Hematopoietic multipotent progenitor cell treated with erythropoietin and hydrocortisone succinate and interleukin-3 and kit ligand, for 15 days (in vitro differentiated cells): ENCODE measurements at places on chromosomes 1 and 21.
A peak's percentile ranks its signal among the peaks of the same experiment; 100 is the strongest.

- DNase-seq = peak; percentile 39
These were observed 6.4 kb downstream of the UTP11 start for GRCh38 chr1:38018864-38019343.

GRCh38 chr1:110255392-110255787, 45.3 kb downstream of the KCNC4 start:
- no peak for DNase-seq

DNA sequence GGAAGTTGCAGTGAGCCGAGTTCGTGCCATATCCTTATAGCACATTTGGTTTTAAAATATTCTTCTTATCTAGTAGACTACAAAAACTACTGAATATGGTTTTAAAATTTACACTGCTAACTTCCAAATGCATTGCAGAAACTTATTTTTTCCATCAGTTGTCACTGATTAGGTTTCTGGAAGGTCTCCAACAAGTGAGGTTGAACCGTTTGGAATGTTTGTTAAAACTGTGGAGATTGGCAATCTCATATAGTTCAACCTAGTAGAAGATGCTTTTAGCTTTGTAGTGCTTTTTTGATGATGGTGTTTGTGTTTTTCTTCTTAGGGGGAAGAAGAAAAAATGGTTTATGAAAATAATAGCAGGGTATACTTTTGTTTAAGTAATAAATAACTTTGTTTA, 12.9 kb downstream of the CENPF start:
- DNase-seq = no peak

GRCh38 chr1:39671433-39671792, 494 bp downstream of the NT5C1A start:
- no peak for DNase-seq

DNA sequence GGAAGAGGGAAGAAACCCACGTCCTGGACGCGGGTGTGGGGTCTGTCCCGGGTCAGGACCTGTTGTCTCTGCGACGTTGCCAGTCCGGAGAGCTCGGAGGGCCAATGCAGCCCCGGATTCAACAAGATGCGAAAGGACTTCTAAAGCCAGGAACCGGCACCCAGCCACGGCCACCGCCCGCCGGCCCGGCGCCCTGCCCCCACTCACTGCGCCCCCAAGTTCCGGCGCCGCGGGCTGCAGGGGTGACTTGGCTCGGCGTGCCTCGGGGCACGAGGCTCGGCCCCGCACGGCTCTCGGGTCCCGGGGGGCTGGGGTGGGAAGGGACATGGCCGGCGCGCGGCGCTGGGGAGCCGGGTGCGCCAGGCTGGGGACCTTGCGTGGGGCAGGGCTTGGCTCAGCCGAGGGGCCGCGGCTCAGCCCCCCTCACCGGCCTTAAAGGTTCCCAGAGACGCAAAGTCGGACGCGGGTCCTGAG, 51.8 kb upstream of the H6PD start:
- no peak for DNase-seq

- no peak for DNase-seq
These were observed 72.1 kb downstream of the LMO4 start for GRCh38 chr1:87400813-87401212.

DNA sequence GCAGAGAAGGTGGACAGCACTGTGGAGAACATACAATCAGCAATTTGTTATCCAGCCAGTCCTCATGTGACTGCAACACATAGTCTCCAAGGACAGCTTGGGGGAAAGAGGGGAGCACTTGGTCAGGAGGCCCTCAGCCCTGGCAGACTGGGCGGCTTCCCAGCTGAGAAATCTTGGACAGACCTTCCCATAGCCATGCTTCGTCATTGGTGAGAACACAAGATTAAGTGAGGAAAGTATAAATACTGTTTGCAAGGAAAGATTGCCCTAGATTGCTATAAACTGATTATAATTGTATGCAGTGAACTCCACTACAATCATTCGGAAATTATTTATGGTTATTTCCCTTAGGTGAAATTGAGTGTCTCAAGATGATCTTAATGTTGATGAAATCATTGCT, 131.5 kb downstream of the LMX1A start:
- DNase-seq = no peak

DNA sequence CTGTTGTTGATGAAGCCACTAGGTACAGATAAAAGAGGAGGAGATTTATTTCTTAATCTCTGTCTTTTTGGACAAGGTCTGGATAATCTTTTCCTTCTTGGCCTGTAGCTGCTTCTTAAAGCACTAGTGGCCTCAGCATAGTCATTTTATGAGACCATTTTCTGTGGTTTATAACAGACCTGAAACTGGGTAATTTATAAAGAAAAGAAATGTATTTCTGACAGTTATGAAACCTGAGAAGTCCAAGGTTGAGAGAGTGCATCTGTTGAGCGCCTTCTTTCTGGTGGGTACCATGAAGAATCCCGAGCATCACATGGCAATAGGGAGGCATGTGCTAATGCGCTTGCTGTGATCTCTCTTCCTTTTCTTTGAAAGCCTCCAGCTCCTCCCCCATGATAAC, 36.7 kb upstream of the PDC start:
- no peak for DNase-seq

DNA sequence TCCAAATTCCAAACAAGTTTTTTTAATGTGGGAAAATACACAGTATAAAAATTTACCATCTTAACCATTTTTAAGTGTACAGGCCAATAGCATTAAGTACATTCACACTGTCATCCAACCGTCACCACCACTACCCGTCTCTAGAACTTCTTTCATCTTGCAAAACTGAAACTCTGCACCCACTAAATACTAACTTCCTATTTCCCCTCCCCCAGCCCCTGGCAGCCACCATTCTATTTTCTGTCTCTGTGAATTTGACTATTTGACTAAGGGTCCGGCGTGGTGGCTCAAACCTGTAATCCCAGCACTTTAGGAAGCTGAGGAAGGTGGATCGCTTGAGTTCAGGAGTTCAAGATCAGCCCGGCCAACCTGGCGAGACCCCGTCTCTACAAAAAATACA, 36.1 kb downstream of the CLSTN1 start:
- no peak for DNase-seq

DNA sequence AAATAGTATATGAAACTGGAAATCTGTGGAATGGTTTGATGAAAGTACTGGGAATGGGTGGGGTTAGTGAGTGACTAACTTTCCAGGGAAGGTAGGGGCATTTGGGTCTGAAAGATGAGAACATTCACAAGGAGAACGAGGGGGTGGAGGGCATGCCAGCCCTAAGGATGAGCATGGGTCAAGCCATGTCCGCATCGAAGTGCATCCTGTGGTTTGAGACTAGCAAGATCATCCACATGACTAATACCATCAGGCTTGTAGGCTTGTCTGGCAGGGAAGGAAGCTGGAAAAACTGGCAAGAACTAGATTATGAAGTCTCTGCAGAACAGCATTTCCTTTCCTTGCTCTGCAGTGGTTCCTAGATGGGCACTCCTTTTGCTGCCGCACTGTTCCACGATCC, 70.4 kb upstream of the UBE2U start:
- DNase-seq = no peak

GRCh38 chr1:53011175-53011574, 50.8 kb upstream of the PODN start:
- no peak for DNase-seq

DNA sequence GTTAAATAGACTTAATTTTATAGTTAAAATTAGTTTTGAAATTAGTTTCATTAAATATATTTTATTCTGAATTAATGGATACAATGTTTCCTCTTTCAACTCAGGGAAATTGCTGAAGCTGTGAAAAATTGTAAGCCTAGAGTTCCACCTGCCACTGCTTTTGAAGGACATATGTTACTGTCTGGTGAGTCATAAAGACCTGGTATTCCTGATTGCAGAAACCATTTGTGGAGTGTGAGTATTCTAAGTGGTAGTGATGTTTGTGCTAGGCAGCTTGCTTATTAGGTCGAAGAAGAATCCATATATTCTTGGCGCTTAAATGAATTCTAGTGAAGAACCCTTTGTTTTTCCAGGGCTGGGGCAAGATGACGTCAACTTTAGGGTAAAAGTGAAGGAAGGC, 34.0 kb downstream of the MTR start:
- no peak for DNase-seq

DNA sequence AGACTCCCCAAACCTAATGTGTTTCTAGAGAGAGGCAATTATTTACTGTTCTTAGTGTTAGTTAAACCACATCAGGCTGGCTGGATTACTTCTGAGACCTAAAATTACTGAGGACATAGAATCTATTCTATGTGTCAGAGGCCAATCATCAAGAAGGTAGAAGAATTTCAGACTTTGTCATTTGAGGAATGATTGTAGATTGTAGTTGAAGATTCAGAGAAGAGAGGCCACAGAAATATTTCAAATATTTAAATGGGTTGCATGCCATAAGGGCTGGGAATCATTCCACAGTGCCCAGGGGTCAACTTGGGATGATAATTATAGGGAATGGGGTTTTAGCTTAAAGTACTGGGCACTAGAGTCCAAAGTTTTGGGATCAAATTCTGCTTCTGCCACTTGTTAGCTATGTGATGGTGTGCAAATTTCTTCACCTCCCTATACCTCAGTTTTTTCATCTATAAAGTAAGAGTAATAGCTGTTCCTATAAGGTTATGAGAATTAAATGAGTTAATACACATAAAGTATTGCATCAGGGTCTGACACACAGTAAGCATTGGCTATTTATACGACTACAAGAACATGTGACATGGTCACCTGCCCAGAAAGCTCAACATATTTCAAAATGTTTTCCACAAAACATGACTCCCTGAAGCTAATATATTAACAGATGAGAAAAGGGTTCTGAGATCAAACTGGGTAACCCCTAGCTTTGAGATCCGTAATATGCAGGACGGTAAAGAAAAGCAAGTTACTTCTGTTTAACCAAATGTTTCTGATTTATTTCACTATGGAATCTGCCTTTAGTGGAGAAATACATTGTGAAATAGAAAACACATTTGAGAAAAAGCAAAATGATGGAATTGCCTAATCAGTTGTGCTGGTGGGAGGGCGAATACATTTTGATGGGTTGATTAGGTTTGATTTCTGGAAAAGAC, 69.7 kb upstream of the SPAG17 start:
- DNase-seq = no peak

DNA sequence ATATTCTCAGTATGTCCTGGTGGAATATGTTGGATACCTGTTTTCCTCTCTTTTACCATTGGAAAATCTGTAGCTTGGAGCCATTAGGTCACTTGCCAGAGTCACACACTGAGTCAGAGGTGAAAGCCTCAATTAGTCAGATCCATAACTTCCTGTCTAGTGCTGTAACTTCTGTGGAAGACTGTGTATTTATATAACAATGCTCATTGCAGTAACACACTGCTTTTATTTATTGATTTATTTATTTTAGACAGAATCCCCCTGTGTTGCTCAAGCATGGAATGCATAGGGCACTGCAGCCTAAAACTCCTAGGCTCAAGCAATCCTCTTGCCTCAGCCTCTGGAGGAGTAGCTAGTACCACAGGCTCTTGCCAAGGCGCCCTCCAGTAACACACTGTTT, 1.3 kb upstream of the DOCK7 start:
- DNase-seq = peak; percentile 36

DNA sequence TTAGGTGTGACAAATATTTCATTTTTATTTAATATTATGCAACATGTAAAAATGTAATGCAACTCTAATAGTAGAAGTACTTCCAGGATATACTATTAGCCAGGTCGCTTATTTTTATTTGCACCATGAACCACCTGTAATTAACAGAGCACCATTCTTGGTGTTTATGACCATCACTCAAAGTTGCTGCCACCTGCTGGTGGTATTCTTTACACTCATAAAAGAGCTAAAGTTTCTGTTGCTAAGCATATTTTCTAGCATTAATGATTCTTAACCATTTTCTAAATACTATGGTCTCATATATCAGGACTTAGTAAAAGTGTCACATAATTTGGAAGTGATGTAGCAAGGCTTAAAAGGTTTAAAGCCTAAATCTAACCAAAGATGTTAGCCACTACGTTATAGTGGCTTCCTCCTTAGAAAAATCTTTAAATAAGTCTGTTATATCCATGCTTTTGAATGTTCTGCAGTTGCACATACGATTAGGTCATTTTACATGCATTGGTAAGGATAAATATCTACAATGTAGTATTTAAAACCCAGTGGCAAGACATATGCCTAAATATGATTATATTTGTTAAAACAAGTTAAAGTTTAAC, 244.5 kb downstream of the NEGR1 start:
- DNase-seq = peak; percentile 2

GRCh38 chr1:171245458-171246064, 2.7 kb upstream of the FMO1 start:
- peak; percentile 13 for DNase-seq

DNA sequence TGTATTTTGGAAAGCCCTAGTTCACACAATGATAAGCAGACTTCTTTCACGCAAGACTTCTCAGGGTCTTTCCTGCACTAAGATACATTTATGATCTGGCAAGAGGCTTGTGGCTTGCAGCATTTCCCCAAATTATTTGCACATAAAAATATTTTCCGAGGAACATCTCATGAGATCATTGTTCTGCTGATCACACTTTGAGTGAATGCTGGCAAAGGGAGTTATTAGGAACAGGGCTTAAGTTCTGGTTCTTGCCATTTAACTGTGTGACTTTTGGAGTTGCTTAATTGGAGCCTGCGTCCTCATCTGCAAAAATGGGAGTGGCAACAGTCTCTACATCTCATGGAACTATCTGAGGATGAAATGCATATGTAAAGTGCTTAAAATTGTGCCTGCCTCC, 50.2 kb downstream of the GADD45A start:
- DNase-seq = peak; percentile 56

DNA sequence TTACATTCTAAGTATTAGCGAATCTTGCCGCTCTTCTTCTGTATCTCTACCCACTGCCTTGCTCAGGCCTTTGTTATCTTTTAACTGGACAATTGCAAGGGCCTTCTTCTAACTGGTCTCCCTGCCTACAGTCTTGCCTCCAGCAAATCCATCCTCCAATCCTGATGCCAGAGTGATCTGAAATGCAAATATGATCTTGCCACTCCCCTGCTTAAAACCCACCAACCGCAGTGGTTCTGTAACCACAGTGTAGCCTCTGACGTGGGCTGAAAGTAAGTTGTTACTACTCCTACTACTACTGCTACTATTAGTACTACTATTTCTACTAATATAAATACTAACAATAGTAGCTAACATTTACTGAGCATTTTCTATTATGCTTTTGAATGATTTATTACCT, 12.4 kb downstream of the MOV10 start:
- DNase-seq = no peak

- no peak for DNase-seq
These were observed 43.7 kb downstream of the CDK18 start for GRCh38 chr1:205547936-205548827.

GRCh38 chr1:46186076-46186475, 9.8 kb upstream of the P3R3URF start:
- no peak for DNase-seq

DNA sequence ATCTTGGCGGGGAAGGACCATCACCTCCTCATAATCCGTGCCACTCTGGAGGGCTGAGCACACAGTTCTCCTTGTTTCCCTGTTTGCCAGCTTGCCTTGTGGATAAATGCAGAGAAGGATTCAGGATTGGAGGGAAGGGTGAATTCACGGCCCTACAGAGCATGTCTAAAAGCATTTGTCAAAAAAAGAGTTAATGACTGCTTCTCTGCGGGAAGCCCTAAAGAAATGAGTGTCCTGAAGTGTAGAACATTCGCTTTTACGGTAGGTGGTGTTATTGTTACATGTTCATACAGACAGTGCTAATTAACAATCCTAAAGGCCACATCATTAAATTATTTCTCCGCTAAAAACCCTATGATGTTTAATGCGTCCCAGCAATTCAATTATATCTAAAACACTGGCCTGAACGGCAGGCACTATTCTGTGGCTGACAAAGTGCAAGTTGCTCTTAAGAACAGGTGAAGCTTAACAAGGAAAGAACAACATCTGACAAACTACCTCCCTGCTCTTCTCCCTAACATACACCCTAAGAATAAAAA, 112.3 kb upstream of the NFIA start:
- DNase-seq = peak; percentile 51
